Cardiac muscle cell (in vitro differentiated cells and primary cell): ENCODE measurements at places on chromosomes 12 and 14. TPM values are rescaled to one million over a fixed set of nuclear protein-coding genes. Genes with fewer than 3 reads are reported as not detected.

DNA sequence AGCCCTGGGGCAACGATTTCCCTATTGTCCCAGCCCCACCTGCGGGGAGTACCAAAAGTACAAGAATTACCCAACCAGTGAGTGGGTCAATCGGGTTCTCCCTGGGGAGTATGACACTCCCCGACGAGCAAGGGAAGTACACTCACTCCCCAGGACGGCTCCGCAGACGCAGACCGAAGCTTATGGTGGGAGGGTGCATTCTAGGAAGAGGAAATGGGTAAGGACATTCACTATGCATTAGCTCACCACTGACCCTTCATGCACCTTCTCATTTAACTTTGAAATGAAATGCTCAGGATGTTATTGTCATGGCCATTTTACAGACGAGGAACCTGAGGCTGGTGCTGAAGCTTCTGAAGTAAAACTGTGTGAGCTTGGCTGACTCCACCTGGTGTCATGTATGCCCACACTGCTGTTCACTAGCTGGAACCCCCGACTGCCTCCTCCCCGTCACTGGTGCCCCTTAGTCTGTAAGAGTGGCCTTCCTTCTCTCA lies 45.8 kb upstream of the TMED10 start:
- no peak for DNase-seq

Gene RASSF9
- 0.35 and 0.54 TPM in 2 replicates for total RNA-seq

Gene HOXC4
- not detected in 2 replicates for total RNA-seq

Gene MMP19
- 0.39 TPM in 1 of 2 replicates, not detected in the other for total RNA-seq

DNA sequence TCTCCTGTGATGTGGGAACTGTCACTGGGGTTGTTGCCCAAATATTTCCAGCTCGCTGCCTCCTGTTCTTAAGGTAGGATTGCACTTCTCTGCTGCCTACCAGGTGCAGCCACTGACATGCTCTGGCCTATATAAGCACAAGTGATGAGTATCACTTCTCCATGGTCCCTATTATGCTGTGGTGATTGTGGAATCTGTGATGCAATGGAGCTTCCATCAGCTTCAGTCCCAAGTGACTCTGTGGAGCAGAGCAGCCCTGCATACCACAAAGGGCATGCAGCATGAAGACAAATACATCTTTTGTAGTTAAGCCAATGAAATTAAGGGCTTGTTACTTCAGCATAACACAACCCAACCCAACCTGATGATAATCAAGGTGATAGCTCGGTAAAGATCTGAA lies 43.5 kb downstream of the CKAP4 start:
- DNase-seq = no peak

GRCh38 chr12:78034025-78034424 lies 203.3 kb downstream of the NAV3 start:
- peak; percentile 93 for DNase-seq

DNA sequence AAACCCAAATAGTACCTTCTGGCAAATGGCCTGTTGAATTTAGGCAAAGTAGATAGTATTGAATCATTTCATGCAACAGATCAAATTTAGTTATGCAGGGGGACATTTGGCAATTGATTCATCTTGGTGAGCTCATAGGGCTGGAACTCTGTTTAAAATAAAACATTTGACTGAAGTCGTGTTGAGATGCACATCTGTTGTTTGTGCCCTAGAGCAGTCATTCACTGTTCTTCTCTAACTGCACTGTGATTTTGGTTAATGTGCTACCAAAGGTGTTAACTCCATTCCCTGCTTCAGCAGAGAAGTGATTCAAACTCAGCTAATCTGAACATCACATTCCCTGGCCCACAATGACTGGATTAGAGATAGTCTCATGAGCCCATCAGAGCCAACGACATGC lies 44.0 kb upstream of the CSRP2 start:
- no peak for DNase-seq

Gene PMCH
- total RNA-seq = not detected in 2 replicates

GRCh38 chr12:63888908-63889635 lies 44.6 kb downstream of the SRGAP1 start:
- DNase-seq = peak; percentile 75

GRCh38 chr12:121090586-121091514 lies 41.8 kb upstream of the P2RX7 start:
- no peak for DNase-seq

- no peak for DNase-seq
Observed at GRCh38 chr14:101195309-101195901, 291.9 kb upstream of the RTL1 start.
